Uterus (tissue), 4 donors: ENCODE measurements at places on chromosomes 5 and 9. TPM values are rescaled to one million over a fixed set of nuclear protein-coding genes. Genes with fewer than 3 reads are reported as not detected.

DNA sequence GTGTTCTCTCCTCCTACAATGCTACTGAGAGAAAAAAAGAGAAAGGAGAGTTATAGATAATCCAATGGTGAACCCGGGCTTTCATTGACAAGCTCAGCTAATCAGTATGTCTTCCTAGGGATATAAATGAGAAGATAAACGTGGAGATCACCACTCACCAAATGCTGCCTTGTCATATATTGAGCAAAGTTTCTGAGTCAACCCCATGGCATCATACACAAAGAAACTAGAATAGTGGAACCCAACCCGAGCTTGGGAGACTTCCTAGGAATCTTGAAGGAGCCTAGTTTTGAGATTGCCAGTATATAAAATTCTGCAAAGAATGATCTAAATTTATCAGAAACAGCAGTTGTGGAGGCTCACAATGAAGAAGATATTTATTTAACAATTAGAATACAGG, 47.8 kb downstream of the PTPN3 start:
- H3K36me3 ChIP-seq = no peaks in the 10 kb centered on the region
- H3K4me3 ChIP-seq = no peak overlapping the region
- H3K27ac ChIP-seq = no peak overlapping the region
- no peak for DNase-seq

DNA sequence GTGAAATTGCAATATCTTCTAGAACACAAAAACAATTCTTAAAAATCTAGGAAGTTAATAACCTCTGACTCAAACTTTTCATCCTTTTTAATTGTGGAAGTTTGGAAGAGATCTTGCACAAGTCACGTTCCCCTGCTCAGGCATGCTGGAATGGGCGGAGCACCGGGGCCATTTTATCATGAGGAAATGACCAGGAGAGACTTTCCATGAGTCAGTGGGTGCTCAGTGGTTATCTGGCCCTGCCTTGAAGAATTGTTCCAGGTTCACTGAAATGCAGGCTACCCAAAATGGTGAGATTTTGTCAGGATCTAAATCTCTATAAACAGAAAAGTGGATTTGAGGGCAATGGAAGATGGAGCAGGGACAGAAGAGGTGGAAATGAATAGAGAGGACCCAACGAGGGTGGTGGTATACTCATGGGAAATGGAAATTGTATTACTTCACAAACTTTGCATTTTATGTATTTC, 61.2 kb downstream of the FYB1 start:
- no peak overlapping the region for H3K27ac ChIP-seq
- no peaks in the 10 kb centered on the region for H3K36me3 ChIP-seq
- peaks cover 9% of the 10 kb centered on the region for H3K4me1 ChIP-seq
- no peak for DNase-seq
- no peaks in the 10 kb centered on the region for H3K27me3 ChIP-seq

DNA sequence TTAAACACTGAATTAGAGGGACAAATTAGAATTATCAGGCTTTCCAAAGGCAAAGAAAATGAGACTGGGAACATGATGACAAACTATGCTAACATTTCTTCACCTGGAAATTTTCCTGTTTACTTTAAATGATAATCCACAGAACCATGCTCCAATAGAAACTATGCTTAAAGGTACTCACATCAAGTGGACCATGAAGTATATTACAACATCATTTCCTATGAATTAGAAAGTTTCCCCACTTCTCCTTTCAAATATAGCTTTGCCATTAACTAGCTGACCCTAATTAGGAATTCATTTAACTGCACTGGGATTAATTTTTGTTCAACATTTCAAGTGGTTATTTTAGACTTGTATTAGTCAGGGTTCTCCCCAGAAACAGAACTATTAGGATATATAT, 81.4 kb downstream of the DTWD2 start:
- H3K27me3 ChIP-seq = no peaks in the 10 kb centered on the region
- DNase-seq = no peak
- H3K4me1 ChIP-seq = no peaks in the 10 kb centered on the region
- H3K27ac ChIP-seq = no peak overlapping the region
- H3K4me3 ChIP-seq = no peak overlapping the region

The SEMA5A gene
- 10.0 TPM for total RNA-seq

The GRXCR2 gene
- not detected for total RNA-seq

DNA sequence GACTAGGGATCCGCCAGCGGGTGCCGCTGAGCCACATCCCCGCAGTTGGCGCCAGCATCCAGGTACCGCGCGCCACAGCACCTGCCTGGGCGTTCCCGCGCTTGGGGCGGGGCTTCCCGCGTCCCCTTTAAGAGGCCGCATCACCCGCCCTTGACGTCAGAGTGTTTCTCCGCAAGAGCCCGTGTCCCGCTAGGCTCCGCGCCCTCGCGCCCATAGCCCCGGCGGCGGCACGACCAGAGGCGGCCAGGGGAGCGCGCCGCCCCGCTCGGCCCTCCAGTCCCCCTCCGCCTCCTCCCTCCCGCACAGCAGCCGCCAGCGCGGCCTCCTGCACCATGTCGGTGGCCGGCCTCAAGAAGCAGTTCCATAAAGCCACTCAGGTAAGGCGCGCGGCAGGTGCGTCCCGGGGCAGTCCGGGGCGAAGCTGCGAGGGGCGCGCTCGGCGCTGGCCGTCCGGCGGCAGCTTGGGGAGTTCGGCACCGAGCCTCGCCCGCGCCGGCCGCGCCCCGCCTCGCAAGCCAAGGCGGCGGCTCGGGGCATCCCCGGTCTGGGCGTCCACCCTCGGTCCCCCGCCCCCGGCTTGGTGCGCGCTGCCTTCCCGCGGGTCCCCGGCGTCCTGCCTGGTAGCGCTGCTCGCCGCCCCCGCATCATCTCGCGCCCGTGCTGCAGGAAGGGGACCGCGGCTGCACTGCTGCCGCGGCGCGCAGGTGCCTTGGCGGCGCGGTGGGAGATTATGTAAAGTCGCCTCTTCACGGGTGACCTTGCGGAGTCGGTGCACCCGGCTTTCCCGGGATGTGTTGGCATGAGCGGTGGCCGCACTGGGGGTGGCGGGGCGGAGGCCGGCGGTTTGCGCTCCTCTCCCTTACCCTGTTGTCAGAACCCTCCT, at the start of gene SH3GL2:
Gene SH3GL2 (plus strand): TSS at position 156 of the 883 bp plus-strand sequence.
- H3K27ac ChIP-seq = no peak within 1 kb of the TSS
- H3K36me3 ChIP-seq = no peaks in the 10 kb centered on the region
- H3K4me3 ChIP-seq = peak within 1 kb of the TSS; percentile 8
- H3K27me3 ChIP-seq = no peaks in the 10 kb centered on the region

The UAP1L1 gene
- total RNA-seq = 13.8 TPM
